Suprapubic skin (tissue), 4 donors: ENCODE measurements at places on chromosomes 7 and 10.

- no peak for DNase-seq
These were observed 44.5 kb downstream of the TAS2R16 start for GRCh38 chr7:122951006-122951405.

DNA sequence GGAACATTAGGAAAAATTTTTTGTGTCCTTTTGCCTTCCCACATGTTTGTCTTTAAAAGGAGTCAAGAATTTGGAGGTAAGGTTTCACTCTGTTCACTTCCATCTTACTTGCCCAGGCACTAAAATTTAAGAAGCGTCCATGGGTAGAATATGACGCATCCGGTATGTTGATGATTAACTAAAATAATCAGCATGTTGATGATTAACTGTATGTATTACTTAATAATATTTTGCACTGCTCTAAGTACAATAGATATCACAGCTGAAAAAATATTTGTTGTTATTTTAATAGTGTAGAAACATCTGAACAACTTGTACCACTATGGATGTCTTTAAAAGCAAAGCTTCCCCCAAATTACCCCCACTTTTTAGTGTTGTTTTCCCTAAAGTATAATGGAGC, 11.5 kb downstream of the ANKRD22 start:
- no peak for DNase-seq

GRCh38 chr10:31142026-31142425, 110.4 kb upstream of the ZNF438 start:
- DNase-seq: no peak

- no peak for DNase-seq
These were observed 1.0 kb downstream of the PRR15 start for GRCh38 chr7:29564496-29565223.

DNA sequence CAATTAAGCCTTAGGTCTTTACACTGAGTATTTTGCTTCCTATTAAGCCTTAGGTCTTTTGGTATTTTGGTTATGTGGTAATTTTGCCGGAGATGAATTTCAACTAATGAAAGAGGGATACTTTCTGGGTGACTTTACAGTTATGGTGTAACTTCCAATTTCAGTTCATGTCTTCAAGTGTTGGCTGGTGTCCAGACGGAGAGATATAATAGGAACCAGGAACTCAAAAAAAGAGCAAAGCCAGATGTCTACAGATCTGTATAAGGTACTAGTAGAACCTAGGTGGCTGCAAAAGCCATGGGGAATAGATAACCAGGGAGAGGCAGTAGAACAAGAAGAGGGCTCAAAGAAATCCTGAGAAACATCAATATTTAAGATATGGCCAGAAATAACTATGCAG, 12.3 kb downstream of the ERCC6 start:
- DNase-seq: no peak

DNA sequence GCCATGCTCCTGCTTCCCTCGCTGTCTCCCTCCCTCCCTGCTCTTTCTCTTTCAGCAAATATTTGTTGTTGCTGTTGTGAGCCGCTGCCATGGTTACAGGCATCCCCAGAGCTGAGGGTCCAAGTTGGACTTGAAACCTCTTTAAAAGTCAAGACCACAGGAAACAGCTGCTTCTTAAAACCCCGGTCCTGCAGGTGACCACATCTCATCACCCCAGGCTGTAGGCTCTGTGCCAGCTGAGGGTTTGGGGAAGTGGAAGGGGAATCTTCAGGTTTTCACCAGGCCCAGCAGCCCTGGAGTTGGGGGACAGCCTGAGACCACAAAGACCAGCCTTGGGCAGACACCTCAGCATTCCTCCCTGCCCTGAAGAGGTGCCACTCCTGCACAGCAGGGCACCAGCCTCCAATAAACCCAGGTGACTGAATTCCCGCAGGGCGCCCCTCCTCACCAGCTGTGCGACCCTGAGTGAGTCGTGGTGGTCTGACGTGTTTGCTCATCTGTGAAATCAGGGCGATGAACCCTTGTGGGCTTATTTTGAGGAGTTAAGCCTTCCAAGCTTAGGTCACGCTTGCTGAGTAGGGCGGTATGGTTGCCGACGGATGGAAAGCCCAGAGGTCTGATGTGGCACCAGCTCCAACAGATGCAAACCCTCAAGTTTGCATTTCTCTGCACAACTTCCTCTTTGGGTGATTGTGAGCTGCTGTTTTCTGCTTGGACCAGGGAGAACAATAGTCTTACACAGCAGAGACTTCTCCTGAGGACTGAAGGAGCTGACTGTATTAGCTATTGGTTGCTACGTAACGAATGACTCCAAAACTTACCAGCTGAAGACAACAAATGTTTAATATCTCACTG, 24.8 kb downstream of the NPTX2 start:
- no peak for DNase-seq

DNA sequence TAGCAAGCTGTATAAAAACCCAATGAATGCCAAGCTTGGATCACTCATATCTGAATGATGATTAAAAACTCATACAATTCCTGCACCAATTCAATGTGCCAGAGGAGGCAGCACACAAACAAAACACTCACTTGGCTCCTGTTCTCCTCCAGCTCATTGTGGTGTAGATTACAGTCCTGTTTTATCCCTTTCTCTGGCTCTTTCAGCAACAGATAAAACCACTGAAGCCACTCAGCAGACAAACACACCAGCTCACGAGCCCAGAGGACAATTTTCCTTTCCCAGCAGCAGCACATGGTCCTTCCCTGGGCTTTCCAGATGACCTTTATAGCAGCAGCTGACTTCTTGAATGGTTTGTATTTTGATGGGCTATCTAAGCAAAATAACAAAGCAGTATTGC, 107.3 kb upstream of the STARD3NL start:
- no peak for DNase-seq
